ENCODE measurements at places on chromosomes 7 and 10.

DNA sequence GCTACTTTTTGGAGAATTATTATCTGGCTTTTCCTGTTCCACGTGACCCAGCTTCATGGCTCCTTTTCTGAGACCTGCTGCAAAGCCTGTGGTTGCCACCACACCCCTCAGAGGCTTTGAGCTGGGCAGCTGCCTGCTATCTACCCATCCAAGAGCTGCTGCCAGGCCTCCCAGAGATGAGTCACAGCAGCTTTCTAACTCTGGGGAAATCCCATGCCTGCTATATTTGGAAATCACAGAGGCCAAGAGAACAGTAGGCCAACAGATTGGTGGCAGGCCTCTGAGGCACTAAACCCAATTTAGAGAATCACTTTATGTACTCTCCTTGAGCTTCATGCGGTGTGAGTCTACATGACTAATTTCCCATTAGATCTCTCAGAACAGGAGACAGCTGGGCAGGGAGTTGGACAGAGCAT is 35.2 kb downstream of the SGCE start:
- DNase-seq, result peak; percentile 92

- DNase-seq, result no peak
These were observed 199.0 kb upstream of the RHOBTB1 start for GRCh38 chr10:61142987-61143386.

GRCh38 chr7:45865594-45866410 is 7.1 kb downstream of the CCDC201 start:
- DNase-seq, result peak; percentile 47

DNA sequence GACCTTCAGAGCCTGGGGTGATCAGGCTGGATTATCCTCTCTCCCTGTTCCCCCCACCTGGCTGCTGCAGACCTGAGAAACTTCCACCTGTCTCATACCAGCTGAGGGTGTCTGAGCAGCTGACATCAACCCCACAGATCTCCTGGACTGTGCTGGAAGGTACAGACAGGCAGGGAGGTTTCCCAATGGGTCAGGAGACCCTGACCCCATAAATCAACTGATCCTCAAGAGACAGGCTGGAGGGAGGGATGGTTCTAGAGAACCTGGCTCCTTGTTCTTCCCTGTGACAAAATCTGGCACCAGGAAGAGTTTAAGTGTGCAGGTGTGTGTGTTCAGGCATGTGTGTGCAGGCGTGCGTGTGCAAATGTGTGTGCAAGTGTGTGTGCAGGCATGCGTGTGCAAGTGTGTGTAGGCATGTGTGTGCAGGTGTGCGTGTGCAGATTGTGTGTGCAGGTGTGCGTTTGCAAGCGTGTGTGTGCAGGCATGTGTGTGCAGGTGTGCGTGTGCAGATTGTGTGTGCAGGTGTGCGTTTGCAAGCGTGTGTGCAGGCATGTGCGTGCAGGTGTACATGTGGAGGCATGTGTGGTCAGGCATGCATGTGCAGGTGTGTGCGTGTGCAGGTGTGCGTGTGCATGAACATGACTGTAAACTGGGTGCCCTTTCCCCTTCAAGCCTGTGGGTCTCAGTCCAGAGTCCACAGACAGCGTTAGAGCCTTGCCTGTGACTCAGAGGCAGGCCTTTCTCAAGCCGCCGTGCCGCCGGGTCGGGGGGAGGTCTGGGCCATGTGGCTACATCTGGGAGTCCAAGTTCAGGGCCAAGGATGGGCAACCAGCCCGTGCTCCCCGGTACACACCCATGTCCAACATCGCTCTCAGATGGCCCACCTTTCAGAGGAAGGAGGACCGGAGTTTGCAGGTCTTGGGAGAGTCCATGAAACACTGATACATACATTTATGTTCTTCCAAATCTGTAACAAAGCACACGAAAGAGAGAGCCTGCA is 50.1 kb upstream of the ELN start:
- no peak for DNase-seq

- peak; percentile 30 for DNase-seq
These were observed 107.8 kb downstream of the TBXAS1 start for GRCh38 chr7:139936760-139937310.

DNA sequence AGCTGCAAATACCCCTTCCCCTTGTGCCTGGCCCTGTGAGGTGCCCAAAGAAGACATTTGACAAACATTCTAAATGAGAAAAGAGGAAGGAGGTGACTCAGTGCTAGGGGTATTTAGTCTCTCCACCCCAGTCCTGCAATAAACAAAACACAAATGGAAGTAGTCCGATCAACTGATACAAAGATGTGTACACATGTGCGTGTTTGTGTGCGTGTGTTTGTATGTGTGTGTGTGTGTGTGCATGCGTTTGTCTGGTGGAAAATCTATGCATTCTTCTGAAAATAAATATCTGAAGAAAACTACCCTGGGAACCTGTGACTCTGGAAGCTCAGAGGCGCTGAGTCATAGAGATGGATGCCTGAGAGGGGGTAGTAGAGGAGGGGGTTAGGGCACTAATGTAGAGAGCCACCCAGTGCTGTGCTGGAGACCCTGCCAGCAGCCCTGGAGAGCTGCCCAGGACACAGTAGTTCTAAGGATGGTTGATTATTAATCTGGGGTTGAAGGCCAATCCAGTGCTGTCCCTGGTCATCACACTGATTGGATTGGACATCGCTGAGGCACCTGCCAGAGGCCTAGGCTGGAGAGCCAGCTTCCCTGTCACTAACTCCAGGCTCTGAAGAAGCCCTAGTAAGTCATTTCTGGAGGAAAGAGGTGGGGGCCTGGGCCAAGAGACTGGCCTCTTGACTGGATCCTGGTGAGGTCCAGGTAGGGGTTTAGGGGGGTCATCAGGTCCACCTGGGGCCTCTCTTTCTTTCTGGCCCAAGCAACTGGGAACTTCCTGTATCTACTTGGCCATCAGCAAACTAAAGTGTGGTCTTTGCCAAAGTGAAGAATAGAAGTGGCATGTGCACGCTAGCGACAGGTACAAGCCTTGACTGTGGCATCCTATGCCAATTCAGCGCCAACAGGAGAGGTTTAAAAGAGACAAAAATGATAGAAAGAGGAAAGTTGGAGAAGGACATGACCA is 18.5 kb downstream of the SFTPA1 start:
- DNase-seq, result no peak

DNA sequence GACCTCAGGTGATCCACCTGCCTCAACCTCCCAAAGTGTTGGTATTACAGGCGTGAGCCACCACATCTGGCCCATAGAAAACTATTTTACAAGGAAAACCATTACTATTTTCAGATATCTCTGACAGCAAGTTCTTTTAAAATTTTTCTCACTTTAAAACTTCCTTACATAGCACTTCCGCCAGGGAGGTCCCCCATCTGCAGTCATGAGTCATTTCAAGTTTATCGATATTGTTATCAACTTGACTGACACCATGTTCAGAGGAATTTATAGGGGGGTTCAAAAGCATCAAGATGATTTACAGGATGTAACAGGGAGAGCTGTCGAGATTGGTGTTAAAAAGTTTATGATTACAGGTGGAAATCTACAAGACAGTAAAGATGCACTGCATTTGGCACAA is 88.8 kb downstream of the NRBF2 start:
- DNase-seq, result no peak

- peak; percentile 100 for DNase-seq
These were observed 69.3 kb downstream of the ETV1 start for GRCh38 chr7:13920053-13920697.

GRCh38 chr7:91242097-91242844 is 22.0 kb upstream of the FZD1 start:
- DNase-seq, result peak; percentile 70

DNA sequence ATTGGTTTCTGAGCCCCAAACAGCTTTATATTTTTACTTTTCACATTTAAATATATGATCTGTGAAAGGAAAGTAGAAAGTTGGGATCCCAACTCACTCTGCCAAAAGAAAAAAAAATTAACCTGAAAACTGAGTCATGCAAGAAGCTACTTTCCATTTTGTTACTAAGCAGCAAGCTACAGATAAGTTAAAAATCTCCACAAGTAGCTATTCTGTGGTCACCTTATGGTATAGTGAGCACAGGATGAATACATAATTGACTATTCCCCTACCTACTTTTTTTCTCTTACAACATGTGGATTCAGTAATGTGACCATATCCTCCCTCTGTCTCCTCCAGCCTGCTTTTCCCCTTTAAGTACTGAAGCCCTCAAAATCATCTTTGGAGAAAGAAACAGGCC is 30.3 kb upstream of the CREB3L2 start:
- no peak for DNase-seq

- DNase-seq, result no peak
These were observed 41.9 kb downstream of the NKX6-2 start for GRCh38 chr10:132743925-132744490.

DNA sequence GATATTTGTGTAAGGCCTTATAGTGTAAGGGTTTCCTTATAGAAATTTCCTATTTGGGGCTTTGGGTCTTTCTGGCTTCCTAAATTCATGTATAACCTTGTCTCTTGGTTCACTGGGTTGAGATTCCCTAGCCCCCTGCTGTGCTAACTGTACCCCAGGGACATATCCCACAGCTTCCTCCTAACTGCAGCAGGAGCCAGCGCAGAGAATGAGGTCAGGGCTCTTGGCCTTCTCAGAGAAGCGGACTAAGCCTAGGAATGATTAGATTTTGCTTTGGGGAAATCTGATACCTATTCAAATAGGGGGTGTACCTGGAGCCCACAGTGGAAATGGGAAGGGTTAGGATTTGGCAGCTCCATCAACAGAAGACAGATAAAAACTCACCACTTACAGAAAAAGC is 138.1 kb upstream of the EFCAB10 start:
- no peak for DNase-seq

Data from ELR (cell line).